Activated T-cell treated with anti-CD3 and anti-CD28 coated beads, Interleukin-2, amount 50 U/mL, for 24 hours (primary cell): ENCODE measurements at places on chromosomes 11 and 22.

DNA sequence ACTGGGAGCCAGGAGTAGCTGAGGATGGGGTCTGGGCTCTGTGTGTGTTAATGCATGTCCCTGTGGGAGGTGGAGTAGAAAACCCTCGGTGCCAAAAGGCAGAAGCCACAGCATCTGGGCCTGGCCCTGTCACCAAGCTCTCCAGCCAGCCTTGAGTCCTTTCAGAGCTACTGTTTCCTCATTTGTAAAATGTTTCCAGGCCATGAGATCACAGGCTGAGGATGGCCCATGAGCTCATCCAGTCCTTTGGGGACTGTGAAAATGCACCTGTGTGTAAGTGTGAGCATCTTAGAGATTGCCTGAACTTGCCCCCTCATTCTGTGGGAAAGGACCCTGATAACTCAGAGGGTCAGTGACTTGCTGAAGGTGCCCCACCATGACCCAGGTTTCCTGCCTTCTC is 9.1 kb downstream of the ANKK1 start:
- H3K27ac ChIP-seq = no peak overlapping the region
- DNase-seq = no peak
- H3K27me3 ChIP-seq = no peaks in the 10 kb centered on the region

DNA sequence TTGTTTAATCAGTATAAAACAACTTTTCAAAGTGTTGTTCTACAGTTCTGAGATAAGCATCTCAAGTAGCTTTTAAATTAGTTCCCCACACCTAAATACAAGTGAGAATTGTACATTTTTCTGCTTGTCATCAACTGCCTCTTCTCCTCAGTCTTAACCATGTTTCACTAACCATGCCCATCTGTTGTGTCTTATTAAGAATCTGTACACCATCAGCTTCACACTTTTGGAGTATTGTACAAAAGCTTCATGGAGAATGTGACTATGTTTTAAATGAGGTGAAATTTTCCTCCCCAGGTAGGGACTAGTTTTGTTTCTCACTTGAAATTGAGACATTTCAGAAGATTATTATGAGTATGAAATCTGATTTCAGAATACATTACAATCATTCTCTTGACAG is 52.4 kb downstream of the SIK2 start:
- peaks cover 7% of the 10 kb centered on the region for H3K4me1 ChIP-seq
- H3K36me3 ChIP-seq = peaks cover 10% of the 10 kb centered on the region
- peak overlapping the region; percentile 0 for H3K27ac ChIP-seq

GRCh38 chr11:47373876-47374719 is 4.2 kb downstream of the SPI1 start:
- H3K4me1 ChIP-seq = peaks cover 26% of the 10 kb centered on the region
- DNase-seq = peak; percentile 89
- no peaks in the 10 kb centered on the region for H3K27me3 ChIP-seq
- no peak overlapping the region for H3K4me3 ChIP-seq

- peak; percentile 61 for DNase-seq
- no peaks in the 10 kb centered on the region for H3K36me3 ChIP-seq
- H3K27me3 ChIP-seq = peaks cover 7% of the 10 kb centered on the region
- peak overlapping the region; percentile 71 for H3K27ac ChIP-seq
These were observed 22.7 kb upstream of the GRAMD1B start for GRCh38 chr11:123407130-123407995.
